ENCODE measurements at places on chromosomes 12 and 14. TPM values are rescaled to one million over a fixed set of nuclear protein-coding genes. Genes with fewer than 3 reads are reported as not detected.

LAG3 gene
- 0.12 TPM for total RNA-seq

DNA sequence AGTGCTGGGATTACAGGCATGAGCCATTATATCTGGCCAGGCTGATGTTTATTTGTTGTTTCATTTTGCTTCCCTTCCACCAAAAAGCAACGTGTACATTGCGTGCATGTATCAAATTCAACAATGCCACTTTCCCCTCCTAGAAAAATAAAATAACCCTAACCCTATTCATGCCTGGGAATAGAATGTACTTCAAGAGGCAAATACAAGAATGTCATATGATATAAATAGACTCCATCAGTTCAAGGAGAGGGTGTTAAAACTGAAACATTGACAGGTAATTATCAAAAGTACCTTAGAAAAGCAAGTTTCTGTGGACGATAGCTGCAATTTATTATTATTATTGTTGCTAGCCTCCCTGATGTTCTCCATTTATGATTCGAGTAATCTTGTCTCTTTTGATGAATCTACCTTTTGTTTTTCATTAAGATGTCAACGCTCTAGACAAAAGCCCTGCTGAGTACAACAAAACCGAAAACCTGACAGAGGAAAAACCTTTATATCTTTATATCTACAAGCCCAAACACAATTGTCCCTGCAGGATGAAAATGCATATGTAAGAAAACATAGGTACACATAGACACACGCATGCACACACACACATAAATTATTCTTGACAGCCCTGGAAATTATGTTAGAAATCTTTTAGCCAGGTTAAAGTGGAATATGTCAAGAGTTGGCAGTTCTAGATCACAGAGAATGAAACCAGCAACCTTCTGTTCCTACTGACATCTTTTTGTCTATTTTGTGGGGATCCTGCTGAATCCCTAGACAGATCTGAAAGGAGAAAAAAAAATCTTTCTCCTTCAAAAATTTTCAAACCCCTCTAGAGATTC is 98.9 kb downstream of the BTG1 start:
- no peaks in the 10 kb centered on the region for H3K27me3 ChIP-seq
- DNase-seq, result no peak
- H3K36me3 ChIP-seq, result no peaks in the 10 kb centered on the region

DNA sequence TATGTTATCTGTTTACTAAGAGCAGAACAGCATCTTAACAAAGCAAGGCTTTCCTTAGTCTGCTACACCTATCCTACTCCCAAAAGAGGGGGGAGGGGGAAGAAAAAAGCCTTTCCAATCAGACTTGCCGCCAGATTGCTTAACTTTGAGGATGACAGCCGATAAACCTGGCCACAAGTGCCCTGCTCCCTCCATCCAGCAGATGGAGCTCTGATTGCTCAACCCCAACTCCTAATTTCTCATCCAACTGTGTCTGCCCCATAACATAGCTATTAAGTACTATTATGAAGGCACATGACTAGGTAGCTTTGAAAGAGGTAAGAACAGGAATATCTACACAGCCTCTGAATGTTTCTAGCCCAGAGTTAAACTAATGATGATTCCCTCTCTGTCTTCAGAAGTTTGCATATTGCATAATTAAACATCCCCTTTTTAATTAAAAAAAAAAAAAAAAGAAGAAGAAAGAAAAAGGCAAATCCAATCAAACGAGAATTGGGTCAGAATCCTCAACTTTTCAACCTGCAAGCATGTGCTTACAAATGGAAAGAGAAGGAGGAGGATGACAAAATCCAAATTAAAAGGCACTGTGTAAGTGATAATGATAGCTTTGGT is 247.4 kb downstream of the GALC start:
- no peak overlapping the region for H3K4me3 ChIP-seq
- no peaks in the 10 kb centered on the region for H3K4me1 ChIP-seq
- H3K27me3 ChIP-seq, result no peaks in the 10 kb centered on the region
- no peak overlapping the region for H3K27ac ChIP-seq

GRCh38 chr14:71225113-71225512 is 317.9 kb downstream of the PCNX1 start:
- no peak for DNase-seq
- H3K36me3 ChIP-seq, result no peaks in the 10 kb centered on the region
- no peak overlapping the region for H3K4me3 ChIP-seq
- H3K27me3 ChIP-seq, result no peaks in the 10 kb centered on the region
- no peak overlapping the region for H3K27ac ChIP-seq

CCDC77 gene
- 11.0 TPM for total RNA-seq

KLRC4 gene
- total RNA-seq, result not detected

DNA sequence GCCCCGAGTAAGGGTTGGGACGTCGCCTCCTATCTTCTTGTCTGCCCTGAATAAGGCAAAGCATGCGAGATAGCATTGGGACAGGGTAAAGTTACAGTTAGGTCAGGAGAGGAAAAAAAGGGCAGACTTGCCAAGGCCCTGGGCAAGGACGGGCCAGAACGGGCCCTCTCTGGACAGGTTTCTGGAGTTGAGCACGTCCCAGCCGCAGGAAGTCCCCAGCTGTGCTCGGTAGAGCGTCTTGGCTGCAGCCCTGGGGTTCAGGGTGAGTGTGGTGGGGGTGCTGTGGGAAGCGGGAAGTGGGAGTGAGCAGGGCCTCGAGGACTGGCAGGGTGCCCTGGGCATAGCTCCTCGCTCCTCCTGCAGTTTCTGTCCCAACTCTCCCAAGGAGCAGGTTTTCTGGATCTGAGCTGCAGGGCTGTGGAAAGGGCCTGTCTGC is 5.4 kb downstream of the RPS6KL1 start:
- peaks cover 2% of the 10 kb centered on the region for H3K4me1 ChIP-seq
- DNase-seq, result no peak
- no peaks in the 10 kb centered on the region for H3K36me3 ChIP-seq
- no peak overlapping the region for H3K4me3 ChIP-seq

GRCh38 chr14:81550001-81550637 is 16.5 kb upstream of the SEL1L start:
- H3K36me3 ChIP-seq, result no peaks in the 10 kb centered on the region
- H3K27me3 ChIP-seq, result no peaks in the 10 kb centered on the region
- no peak overlapping the region for H3K27ac ChIP-seq
- H3K4me1 ChIP-seq, result peaks cover 6% of the 10 kb centered on the region
- H3K4me3 ChIP-seq, result no peak overlapping the region

GRCh38 chr14:68307790-68308168 is 485.1 kb downstream of the ZFP36L1 start:
- H3K27ac ChIP-seq, result peak overlapping the region; percentile 54
- H3K4me3 ChIP-seq, result no peak overlapping the region
- H3K4me1 ChIP-seq, result peaks cover 78% of the 10 kb centered on the region
- H3K36me3 ChIP-seq, result no peaks in the 10 kb centered on the region

- H3K27ac ChIP-seq, result no peak overlapping the region
- H3K27me3 ChIP-seq, result peaks cover 13% of the 10 kb centered on the region
- H3K36me3 ChIP-seq, result no peaks in the 10 kb centered on the region
These were observed 4.3 kb downstream of the SLC2A14 start for GRCh38 chr12:7868391-7868790.

PPP1R1A gene
- total RNA-seq, result not detected

DNA sequence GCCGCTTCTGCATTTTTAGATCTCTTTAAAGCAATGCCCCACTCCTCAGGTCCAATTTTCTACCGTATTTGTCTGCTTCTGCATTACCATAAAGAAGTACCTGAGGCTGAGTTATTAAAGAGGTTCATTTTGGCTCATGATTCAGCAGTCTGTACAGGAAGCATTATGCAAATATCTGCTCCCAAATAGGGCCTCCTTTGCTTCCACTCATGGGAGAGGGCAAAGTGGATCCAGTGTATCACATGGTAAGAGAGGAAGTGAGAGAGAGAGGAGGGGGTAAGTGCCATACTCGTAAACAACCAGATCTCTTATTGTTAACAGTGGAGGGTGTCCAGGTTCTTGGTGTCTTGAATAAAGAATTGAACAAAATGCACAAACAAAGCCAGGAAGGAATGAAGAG is 316.1 kb upstream of the SEL1L start:
- no peaks in the 10 kb centered on the region for H3K27me3 ChIP-seq
- no peak for DNase-seq
- H3K4me3 ChIP-seq, result no peak overlapping the region

TMEM63C gene
- 0.15 TPM for total RNA-seq

DHRS2 gene
- not detected for total RNA-seq

GRCh38 chr14:42322531-42323284 is 716.0 kb downstream of the LRFN5 start:
- no peaks in the 10 kb centered on the region for H3K36me3 ChIP-seq
- H3K27me3 ChIP-seq, result no peaks in the 10 kb centered on the region
- H3K4me1 ChIP-seq, result peaks cover 29% of the 10 kb centered on the region
- DNase-seq, result no peak

DNA sequence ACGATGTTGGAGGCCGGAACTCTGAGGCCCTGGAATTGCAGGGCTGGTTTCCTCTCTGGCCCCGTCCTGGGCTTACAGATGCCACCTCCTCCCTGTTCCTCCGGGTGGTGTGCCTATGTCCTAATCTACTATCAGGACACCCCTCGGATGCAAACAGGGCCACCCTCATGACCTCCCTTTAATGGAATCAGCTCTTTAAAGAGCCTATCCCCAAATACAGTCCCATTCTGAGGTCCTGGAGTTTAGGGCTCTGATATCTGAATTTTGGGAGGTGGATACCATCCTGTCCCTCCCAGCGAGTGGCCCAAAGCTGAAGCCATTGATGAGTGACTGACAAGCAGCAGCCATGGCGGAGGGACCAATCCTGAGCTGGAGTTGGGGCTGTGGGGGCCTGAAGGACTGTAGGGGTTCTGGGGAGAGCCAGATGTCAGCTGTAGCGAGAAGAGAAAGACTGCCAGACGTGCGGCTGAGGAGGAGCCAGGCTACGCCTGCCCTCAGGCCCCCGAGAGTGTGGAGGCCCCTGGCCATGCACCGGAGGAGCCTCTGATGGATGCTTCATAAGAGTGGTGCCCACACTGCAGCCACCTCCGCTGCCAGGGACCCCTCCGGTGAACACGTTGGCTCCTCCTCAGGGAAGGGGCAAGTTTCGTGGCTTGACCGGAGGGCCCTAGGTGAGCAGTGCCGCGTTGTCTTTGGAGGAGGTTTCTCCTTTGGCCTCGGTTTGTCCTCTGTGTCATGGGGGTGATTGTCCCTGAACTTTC is 100.2 kb downstream of the KIF26A start:
- DNase-seq, result peak; percentile 2
- no peak overlapping the region for H3K4me3 ChIP-seq
- H3K36me3 ChIP-seq, result no peaks in the 10 kb centered on the region
- peaks cover 9% of the 10 kb centered on the region for H3K27me3 ChIP-seq
- no peak overlapping the region for H3K27ac ChIP-seq

PMCH gene
- total RNA-seq, result not detected

DNA sequence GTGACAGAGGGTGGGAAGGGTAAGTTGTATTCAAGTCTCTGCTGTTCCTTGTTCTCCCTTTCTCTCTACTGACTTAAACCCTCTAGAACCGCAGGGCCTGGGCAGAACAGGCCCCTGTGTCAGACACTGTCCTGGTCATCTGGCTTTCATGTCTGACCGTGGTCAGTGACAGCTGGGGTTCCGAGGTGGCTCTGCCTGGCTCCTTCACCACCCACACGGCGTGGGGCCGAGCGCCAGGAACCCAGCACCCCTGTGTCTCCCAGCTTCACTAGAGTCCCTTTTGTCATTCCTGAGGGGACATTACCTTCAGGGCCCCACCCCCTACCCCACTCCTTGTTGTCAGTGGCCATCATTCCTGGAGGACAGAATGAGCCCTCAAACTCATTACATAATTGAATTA is 168.9 kb downstream of the ADGRD1 start:
- no peaks in the 10 kb centered on the region for H3K36me3 ChIP-seq
- H3K4me1 ChIP-seq, result no peaks in the 10 kb centered on the region
- DNase-seq, result no peak
- no peak overlapping the region for H3K4me3 ChIP-seq
- H3K27me3 ChIP-seq, result peaks cover 7% of the 10 kb centered on the region

- peaks cover 11% of the 10 kb centered on the region for H3K27me3 ChIP-seq
- H3K4me3 ChIP-seq, result no peak overlapping the region
- no peak for DNase-seq
- no peaks in the 10 kb centered on the region for H3K4me1 ChIP-seq
- no peaks in the 10 kb centered on the region for H3K36me3 ChIP-seq
These were observed 72.3 kb downstream of the B4GALNT3 start for GRCh38 chr12:531951-532585.

DNA sequence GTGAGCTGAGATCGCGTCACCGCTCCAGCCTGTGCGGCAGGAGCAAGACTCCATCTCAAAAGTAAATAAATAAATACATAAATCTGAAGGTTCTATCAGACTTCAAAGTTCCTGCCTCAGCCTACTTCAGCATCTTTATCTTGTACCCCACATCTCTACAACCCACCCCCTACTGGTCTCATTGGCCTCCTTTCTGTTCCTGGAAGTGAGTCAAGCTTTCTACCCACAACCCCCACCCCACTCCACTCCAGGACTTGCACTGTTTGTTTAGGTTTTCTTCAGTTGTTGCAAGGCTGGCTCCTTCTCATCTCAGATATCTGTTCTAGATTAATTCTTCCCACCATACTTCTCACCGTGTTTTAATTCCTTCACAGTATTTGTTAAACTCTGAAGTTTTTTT is 714 bp upstream of the PSMC6 start:
- DNase-seq, result no peak
- peaks cover 2% of the 10 kb centered on the region for H3K27me3 ChIP-seq
- H3K36me3 ChIP-seq, result peaks cover 43% of the 10 kb centered on the region
- H3K4me1 ChIP-seq, result peaks cover 25% of the 10 kb centered on the region
- H3K4me3 ChIP-seq, result peak overlapping the region; percentile 99

PTCSC3 gene
- total RNA-seq, result not detected

- no peaks in the 10 kb centered on the region for H3K4me1 ChIP-seq
- no peak overlapping the region for H3K27ac ChIP-seq
- no peak for DNase-seq
- H3K4me3 ChIP-seq, result no peak overlapping the region
- H3K36me3 ChIP-seq, result no peaks in the 10 kb centered on the region
These were observed 28.6 kb upstream of the RND1 start for GRCh38 chr12:48894271-48894670.

PPFIBP1 gene
- 7.2 TPM for total RNA-seq

DNA sequence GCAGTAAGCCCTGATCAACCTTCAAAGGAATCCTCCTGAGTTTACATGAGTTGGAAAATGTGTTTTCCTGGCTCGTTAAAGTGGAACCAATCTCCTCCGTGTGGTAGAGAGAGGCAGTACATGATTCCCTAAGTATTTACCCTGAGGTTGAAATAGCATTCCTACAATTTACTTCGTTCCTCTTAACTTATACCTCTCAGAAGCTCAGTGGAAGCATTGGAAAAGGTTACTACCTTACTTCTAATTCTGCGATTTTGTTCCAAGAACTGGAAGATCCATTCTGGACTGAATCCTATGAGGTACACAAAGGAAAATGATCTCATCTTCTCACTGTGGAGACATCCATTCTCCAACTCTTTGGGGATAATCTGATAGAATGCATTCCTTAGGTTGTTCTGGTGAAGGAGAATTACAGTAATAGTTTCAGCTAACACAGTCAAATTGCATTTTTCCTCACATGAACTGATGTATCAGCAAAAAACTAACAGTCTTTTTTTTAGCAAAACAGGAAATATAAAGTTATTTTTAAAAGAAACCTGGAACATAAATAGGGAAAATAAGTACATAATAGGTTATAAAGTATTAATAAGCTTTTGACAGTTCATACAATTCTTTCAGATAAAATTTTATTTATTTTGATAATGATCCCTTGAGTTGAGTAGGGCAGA is 475.6 kb downstream of the PDZRN4 start:
- H3K36me3 ChIP-seq, result no peaks in the 10 kb centered on the region
- no peak overlapping the region for H3K27ac ChIP-seq
- H3K27me3 ChIP-seq, result no peaks in the 10 kb centered on the region

RIPK3 gene
- 39.2 TPM for total RNA-seq

FBRSL1 gene
- total RNA-seq, result 58.7 TPM
